ENCODE measurements at places on chromosomes 7 and 10. TPM values are rescaled to one million over a fixed set of nuclear protein-coding genes. Genes with fewer than 3 reads are reported as not detected.

ELAPOR2 gene
- 2.0 TPM for polyA plus RNA-seq

C10orf67 gene
- 1.00 TPM for polyA plus RNA-seq

CALML3 gene
- not detected for polyA plus RNA-seq

WEE2 gene
- polyA plus RNA-seq, result not detected

GBX1 gene
- polyA plus RNA-seq, result 0.27 TPM

NSMCE4A gene
- polyA plus RNA-seq, result 31.2 TPM

GRID2IP gene
- 0.01 TPM for polyA plus RNA-seq

LRRC27 gene
- 7.6 TPM for polyA plus RNA-seq

NPTX2 gene
- polyA plus RNA-seq, result 4.8 TPM

CCZ1 gene
- 24.0 TPM for polyA plus RNA-seq

TMEM196 gene
- polyA plus RNA-seq, result not detected

RTKN2 gene
- not detected for polyA plus RNA-seq

ZNF503 gene
- 6.3 TPM for polyA plus RNA-seq

CCDC172 gene
- not detected for polyA plus RNA-seq

NEUROG3 gene
- not detected for polyA plus RNA-seq

OR6V1 gene
- polyA plus RNA-seq, result not detected

NPC1L1 gene
- polyA plus RNA-seq, result 0.11 TPM

WNT2 gene
- 0.28 TPM for polyA plus RNA-seq

TBXAS1 gene
- polyA plus RNA-seq, result 2.3 TPM

TRA2A gene
- 37.6 TPM for polyA plus RNA-seq

TUBB8 gene
- polyA plus RNA-seq, result 0.06 TPM

SEPTIN14 gene
- not detected for polyA plus RNA-seq

RGR gene
- polyA plus RNA-seq, result 0.04 TPM

PNLIP gene
- not detected for polyA plus RNA-seq

AKR1D1 gene
- polyA plus RNA-seq, result not detected
